NCI-H524 treated with DMSO at 0.1 percent for 48 hours (cell line): ENCODE measurements at places on chromosomes 2 and 18.
A peak's percentile ranks its signal among the peaks of the same experiment; 100 is the strongest.

- DNase-seq: no peak
Measured at GRCh38 chr2:168614172-168615018, 158.3 kb downstream of the CERS6 start.

- no peak for DNase-seq
Measured at GRCh38 chr18:26656944-26657536, 108.7 kb upstream of the KCTD1 start.

DNA sequence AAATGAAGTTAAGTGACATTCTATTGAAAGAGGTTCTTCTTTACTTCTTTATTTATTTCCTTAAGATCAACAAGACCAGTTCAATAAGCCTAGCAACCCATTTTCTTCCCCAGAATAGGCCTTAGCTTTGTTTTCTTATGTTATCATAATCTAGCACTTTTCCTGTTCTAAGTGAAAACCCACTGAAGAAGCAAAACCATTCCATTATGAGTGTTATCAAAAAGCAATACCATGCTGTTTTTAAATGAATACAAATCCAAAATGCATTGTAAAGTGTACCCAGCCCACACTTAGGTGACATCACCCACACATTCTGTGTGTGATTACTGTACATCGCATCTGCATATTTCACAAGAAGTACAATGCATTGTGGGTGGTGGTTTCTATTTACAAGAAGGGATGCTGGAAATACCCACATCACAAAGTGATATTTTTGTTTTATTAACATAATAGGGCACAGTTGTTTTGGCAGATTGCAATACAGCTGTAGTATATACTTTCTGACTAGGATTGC, 679.5 kb downstream of the KCNJ3 start:
- no peak for DNase-seq

- DNase-seq: no peak
Measured at GRCh38 chr2:216793386-216793785, 66.5 kb downstream of the TNP1 start.

- DNase-seq: no peak
Measured at GRCh38 chr2:149080099-149080498, 41.6 kb downstream of the LYPD6B start.

- no peak for DNase-seq
Measured at GRCh38 chr2:86176597-86176996, 18.7 kb downstream of the IMMT start.

DNA sequence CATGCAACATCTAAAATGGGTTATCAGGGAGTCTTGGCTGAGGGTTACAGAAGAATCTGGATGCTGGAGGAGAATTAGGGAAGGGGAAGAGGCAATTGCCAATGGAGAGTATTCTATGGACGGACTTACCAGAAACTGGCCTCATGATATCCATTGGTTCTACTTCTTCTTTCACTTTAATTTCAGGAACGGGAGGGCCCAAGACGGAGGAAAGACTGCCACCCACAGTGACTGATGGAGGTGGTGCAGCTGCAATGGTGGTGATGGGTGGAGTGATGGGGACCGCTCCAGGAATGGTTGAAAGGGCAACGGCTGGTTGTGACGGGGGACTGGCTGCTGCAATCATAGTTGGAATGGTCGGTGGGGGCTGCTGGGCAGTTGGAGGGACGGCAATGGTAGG, 69.1 kb upstream of the AMMECR1L start:
- DNase-seq: no peak

DNA sequence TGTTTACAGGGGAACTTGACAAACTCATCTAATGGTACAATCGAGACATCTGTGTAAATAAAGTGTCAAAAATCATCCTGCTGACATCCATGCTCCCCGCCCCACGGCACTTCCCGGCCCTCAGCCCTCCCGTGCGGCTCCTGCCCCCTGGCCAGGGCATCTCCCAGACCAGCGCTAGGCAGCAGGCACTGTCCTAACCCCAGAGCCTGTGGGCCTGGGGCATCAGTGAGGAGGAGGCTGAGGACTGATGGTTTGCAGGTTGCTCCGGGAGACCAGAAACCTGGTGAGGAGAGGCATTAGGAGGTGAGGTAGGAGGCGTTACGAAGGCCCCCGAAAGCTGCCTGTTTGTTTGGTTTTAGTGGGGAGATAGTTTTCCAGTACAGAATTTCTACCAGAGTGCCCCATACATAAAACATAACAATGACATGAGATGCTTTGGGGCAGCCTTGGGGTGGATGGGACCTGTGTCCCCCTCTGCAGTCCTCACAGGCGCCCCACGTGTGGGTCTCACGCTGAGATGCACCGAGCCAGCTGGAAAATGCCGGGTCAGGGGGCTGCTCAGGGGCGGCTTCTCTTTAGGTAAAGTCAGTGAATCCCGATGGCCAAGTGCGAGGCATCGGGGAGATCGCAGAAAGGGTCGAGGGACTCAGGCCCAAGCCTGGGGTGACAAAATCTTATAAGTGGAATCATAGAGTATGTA, 114.2 kb downstream of the RTP5 start:
- no peak for DNase-seq

GRCh38 chr2:232633413-232634205, at the start of gene EFHD1:
TSS of gene EFHD1 (plus strand) at chr2:232633604. CDS start at chr2:232633705, 101 bp downstream.
- no peak for DNase-seq

- DNase-seq: no peak
Measured at GRCh38 chr2:142716463-142717242, 160.8 kb upstream of the KYNU start.

- no peak for DNase-seq
Measured at GRCh38 chr2:152944099-152944498, 225.7 kb downstream of the ARL6IP6 start.

GRCh38 chr2:178478130-178478438, 316 bp downstream of the FKBP7 start:
- DNase-seq: no peak

DNA sequence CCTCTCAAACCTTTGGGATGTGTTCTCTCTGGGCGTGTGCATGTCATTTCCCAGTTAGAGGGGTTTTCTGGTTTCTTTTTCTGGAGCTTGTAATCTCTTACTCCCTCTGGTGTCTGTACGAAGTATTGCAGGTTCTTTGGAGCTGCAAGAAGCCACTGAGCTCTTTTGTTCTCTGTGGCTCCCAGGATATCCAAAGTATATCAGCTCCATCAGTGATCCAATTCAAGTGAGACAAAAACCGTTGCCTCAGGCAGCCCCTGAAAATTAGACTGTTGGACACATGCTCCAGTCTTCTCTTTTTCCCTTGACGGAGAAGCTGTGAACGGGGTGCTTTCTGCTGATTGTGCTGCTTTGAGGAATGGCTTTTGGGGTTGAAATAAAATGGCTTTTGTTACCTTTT, 59.0 kb upstream of the LDLRAD4 start:
- DNase-seq: no peak

GRCh38 chr2:39017334-39017733, 103.5 kb downstream of the SOS1 start:
- DNase-seq: no peak

DNA sequence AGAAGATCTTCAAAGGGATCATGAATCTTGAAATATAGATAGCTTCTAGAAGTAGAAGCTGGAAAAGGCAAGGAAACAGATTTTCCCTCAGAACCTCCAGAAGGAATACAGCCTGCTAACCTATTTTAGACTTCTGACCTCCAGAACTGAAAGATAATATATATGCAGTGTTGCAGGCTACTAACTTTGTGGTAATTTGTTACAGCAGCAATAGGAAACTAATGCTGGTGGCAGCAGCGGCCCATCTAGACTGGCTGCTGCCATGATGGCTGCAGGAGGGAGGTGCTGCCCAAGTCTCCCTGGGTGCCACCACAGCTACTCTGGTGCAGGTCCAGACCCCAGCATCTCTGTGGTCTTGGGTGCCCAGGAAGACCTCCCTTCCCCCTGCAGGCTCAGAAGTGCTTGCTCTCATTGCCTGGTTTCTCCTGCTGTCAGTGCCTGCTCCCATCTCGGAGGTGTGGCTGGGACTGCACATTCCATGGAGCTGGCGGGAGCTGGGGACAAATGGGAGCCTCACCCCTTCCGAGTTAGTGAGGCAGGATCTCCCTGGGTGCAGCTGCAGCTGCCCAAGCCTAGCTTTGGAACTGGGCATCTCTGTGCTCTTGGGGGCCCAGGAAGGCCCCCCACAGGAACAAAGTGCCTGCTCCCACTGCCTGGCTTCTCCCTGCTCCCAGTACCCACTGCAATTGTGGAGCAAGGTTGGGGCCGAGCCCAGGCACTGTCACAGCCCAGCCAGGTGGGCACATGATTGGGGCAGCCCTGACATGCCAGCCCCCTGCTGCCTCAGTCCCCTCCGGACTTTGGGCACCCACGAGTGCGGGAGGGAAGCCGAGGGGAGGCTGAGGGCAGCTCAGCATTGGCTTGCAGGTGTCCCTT, 18.1 kb upstream of the CCDC88A start:
- DNase-seq: no peak

DNA sequence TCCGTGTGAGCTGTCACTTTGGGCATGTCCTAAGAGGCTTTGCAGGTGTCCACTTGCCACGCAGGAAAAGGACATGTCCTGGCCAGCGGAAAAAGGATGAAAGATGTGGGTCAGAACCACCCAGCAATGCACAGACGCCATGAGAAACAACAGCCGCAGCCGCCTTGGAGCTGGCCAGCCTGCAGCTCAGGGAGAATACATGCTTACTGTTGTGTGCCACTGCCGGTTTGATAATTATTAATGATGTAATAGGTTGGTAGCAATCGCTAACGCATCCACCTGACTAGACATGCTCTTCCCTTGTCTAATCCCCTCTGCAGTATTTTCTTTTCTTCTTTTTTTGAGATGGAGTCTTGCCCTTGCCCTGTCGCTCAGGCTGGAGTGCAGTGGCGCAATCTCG, 221.7 kb downstream of the HAUS1 start:
- no peak for DNase-seq

GRCh38 chr2:203705178-203705577, 1.3 kb upstream of the CD28 start:
- no peak for DNase-seq

DNA sequence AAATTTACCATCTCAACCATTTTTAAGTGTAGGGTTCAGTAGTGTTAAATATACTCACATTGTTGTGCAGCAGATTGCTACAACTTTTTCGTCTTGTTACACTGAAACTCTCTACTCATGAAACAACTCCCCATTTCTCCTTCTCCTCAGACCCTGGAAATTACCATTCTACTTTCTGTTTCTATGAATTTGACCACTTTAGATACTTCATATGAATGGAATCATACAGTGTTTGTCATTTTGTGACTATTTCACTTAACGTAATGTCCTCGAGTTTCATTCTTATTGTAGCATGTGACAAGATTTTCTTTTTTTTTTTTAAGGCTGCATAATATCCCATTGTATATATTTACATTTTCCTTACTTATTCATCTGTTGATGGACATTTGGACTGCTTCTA, 203.8 kb downstream of the PLCL1 start:
- no peak for DNase-seq

DNA sequence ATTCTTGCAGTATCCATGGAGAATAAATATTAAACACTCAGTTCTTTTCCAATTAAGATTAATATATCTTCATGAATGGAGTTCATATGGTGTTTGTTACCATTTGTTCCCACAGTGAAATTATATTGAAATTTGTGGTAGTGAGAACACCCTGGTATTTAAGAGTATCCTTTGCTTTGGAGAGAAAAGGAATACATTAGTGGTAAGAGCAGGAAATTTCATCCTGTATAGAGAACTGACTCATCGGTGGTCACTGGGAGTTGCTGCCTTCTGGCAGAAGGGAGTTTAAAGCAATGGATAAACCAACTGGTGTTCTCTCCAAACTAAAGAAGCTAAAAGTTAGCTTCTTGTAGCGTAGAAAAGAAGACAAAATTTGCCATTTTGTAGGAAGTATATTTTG, 107.3 kb downstream of the MYO1B start:
- no peak for DNase-seq

- peak; percentile 13 for DNase-seq
Measured at GRCh38 chr2:237060534-237061312, 25.0 kb upstream of the COPS8 start.

- no peak for DNase-seq
Measured at GRCh38 chr18:79927607-79928562, 23.6 kb downstream of the SLC66A2 start.

GRCh38 chr2:241125626-241126025, 23.5 kb upstream of the MTERF4 start:
- DNase-seq: no peak

- DNase-seq: no peak
Measured at GRCh38 chr2:175926272-175926671, 75.8 kb downstream of the LNPK start.

DNA sequence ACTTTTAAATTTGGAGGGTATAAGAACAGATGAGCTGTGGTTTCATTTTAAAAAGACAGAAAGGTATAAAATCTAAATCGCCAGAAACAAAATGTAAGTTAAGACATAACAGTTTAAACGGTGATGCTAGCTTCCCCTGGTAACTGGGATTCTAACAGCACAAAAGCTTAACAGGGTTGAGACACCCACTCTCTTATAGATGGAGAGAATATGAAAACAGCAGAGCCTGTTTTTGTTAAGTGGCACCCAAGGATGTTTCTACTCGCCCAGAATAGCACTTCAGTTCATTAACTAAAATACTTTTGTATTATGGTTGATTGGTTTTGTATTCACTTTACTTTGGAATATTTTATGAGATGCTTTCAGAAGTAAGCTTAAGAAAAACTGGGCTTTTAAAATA, 151.9 kb upstream of the RND3 start:
- DNase-seq: no peak

DNA sequence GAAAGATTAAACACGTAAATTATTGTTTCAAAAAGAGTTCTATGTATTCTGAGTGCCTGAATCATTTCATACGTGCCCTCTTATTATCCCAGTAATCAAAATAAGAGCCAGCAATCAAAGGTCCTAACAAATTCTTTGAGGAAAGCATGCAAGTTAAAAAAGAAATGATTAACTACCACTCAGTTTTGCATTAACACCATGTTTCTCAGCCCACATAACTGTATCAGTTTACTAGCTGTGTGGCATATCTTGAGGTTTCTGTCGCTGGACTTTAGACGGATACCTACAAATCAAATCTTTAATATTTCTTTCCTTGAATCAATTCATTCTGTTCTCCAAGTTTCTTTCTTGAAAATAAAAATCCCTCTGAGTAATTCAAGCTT, 668.9 kb upstream of the CHAC2 start:
- DNase-seq: no peak

DNA sequence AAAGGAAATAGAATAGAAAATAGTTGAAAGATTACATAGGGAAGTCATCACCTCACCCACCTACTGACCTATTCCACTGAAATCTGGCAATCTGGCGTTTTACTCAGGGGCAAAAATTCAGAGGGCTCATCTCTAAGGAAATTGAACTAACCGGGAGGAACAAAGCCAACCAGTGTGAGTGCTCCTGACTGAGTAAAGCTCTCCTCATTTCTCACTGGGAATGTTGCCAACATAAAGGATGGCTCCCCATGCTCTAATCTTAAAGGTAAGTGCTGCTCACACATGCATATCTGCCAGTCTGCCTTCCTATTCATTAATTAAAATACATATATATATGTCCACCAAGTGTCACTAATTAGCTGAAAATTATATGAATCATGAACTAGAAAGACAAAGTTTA, 13.5 kb upstream of the DOK6 start:
- no peak for DNase-seq

DNA sequence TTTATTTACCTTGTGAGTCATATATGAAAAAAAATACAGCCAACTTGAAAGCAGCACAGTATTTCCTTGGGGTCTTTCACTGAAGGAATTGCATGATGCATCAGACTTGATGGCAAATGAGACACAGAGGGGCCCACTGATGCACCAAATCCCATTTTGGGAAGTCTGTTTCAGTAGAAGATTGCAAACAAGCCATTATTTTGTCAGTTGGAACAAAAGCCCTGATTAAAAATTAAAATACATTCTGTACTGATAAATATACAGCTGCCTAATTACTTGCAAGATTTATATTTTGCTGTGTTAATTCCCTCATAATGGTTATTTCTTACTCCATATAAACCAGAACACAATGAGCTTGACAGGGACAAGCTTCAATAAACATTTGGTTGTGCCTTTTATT, 370.4 kb downstream of the SUCLG1 start:
- DNase-seq: no peak
